BJ (cell line): ENCODE measurements at places on chromosomes 7 and 10.

DNA sequence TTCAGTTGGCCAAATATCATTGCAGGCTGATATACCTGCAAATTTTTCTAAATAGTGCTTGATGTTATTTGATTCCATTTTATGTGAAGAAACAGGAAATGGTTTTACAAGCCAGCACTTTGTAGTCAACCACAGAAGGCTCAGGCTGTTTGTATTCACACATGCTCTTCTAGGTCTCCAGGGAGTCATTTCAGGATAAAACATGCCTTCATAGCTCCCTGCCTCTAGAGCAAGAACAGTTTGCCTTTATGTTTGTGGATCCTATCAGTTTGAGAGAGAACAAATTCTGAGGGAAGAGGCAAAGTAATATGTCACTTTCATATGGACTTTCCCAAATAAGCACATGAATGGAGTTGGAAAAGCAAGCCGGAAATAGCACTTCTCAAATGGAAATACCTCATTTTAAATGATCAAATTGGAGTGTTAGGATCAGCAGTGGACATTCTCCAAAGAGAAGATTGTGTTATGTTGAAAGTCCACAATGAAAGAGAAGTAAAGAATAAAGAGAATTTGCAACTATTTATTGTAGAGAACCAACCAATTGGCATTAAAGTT, 277.6 kb downstream of the KCND2 start:
- DNase-seq, result no peak

- no peak for DNase-seq
These were observed 600.6 kb downstream of the PHTF2 start for GRCh38 chr7:78399033-78399769.

- DNase-seq, result no peak
These were observed 117.8 kb upstream of the INSYN2A start for GRCh38 chr10:127313996-127314700.

DNA sequence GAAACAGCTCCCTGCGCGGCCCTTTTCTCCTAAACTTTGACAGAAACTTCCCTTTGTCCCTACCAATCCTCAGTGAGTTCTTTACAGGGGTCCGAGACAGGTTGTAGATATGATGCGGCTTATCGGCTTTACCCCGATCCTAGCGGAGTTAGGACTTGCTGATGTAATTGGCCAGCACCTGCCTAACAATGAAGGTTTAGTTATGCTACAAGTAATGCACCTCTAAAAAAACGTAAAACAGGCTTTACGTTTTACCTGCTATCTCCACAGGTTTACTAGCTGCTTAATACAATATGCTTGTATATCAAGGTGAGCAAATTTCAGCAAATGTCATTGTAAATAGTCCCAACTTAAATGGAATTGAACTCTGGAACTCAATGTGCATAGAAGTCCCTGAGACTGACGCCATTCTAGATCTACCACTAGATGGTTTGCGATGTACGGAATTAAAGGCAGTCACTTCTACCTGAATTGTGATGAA, 697 bp upstream of the SNX13 start:
- DNase-seq, result no peak

DNA sequence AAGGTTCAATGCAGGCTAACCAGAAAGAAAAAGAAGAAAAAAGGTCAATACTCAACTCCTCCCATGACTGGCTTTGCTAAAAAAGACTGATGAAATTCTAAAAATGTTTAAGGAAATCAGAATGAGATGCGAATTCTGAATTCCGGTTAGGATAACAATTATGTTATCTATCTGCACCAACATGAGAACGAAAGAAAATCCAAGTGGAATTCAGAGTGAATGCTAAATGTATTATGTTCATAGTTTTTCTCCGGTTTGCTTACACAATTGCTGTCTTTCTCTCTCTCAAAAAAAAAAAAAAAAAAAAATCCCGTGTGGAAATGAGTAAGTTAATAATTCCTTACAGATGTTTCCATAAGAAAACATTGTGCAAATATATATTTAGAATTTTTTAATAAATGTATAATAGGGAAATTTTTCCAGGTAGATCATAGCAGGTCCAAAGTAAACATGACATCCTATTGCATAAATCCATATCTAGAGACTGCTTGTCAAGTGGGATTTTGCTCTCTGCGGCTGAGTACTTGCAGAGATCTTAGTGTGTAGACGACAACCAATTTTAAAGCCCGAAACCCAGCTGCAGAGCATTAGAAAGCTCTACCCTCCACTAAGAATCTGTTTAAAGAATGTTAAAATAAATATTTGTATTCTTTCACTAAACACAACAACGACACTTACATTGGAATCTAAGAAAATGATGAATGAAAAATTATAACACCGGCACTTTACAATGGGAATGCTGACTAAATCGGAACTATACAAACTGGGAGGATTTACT, 104.0 kb downstream of the JAZF1 start:
- no peak for DNase-seq

GRCh38 chr10:75466886-75467285, 35.5 kb downstream of the LRMDA start:
- DNase-seq, result no peak

DNA sequence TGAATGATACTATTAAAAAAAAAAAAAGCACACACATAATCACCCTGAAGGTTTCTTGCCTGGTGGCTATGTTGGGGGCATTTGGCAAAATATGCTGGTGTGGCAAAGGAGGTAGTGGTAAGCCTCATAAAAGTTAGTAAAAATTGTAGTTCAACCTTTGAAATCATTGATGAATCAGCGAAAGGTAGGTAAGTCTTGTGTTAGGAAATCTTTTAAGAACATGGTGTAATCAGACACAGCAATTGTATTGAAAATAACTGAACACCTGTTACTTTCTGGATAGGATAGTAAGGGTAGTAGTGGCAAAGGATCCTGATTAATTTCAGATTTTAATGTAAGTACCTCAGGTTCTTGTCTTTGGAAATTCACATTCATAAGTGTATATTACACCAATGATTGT, 40.9 kb downstream of the CALML5 start:
- DNase-seq, result no peak

- no peak for DNase-seq
These were observed 6.3 kb downstream of the RAPGEF5 start for GRCh38 chr7:22350466-22351328.

DNA sequence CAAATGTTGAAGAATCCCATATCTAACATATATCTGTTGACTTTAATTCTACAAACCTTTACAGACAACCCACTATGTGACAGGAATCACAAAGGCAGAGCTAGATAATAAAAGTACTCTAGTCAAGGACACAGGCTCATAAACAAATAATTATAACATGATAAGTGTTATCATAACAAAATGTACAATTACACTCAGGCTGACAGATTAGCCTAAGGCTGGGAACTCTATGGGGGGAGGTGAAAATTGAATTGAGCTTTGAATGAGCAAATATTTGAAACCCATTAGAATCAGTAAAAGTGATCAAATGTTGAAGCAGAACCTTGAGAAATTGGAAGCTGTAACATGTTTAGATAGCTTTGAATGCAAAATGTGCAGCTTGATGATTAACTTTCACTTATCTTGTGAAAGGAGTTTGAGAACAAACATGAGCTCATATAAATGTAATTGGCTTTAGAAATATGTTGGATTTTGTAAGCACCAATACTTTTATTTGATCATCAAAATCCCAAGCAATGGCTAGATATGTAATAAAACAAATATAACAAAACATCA, 970.2 kb downstream of the SORCS3 start:
- DNase-seq, result no peak

- DNase-seq, result no peak
These were observed 180.1 kb downstream of the TCF7L2 start for GRCh38 chr10:113130014-113130641.

DNA sequence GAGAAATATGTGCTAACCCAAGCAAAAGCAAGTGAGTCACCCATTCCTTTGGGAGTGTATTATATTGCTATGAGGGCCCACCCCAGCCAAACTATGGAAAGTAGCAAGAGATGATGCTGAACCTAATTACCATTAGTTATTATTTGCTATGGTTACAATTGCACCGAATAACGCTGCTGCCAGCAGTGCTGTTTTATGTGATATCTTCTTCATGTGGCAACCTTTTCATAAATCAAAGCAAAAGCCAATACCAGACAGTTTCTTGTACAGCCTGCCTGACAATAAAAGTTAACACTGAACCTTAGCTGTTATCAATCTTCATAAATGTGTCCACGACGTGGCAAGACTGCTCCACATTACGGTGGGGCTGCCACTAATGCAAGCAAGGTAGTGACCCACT, 241.7 kb upstream of the PLXNA4 start:
- DNase-seq, result no peak

GRCh38 chr7:79540592-79540991, 87.1 kb upstream of the MAGI2 start:
- no peak for DNase-seq

GRCh38 chr10:79397575-79398303, 47.7 kb downstream of the ZCCHC24 start:
- DNase-seq, result peak; percentile 78

DNA sequence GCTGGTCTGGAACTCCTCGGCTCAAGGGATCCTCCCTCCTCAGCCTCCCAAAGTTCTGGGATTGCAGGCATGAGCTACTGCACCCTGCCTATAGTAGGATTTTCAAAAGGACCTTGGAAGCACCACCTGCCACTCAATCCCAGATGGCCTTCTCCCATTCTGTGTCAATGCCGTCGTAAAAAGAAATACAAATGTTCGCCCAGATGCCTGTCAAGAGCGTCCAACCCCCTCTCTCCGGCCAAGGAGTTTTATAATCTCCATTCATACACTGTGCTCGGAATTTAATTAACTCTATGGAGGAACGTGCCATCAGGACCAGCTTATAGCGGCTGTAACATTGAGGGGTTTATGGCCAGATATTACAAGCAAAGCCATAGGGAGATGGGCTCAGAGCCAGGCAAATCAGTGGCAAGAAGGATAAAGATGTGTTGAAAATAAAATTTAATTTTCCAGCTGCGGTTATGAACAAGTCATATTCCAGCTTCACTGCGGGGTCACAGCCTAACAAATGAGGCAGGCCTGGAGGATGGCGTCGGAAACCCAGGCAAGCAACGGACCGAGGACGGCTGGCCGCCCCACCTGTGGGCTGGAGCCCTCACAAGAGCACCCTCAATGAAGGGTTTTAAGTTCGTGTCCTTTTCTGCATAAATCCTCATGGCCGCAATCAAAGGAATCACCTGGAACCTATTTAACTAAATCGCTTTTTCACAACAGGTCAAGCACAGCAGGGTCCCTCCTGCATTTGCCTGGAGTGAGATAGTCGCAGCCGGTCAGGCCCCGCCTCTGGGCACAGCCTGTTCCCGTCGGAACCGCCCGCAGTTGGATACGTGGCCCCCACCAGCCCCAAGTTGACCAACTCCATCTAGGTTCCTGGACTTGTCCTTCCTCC, 374.5 kb upstream of the FOXK1 start:
- no peak for DNase-seq

GRCh38 chr10:13593535-13593934, 6.8 kb downstream of the PRPF18 start:
- peak; percentile 14 for DNase-seq

- DNase-seq, result peak; percentile 60
These were observed 75.1 kb downstream of the DNAH11 start for GRCh38 chr7:21617916-21618390.

- no peak for DNase-seq
These were observed 62.2 kb upstream of the ECHDC3 start for GRCh38 chr10:11679946-11680345.

DNA sequence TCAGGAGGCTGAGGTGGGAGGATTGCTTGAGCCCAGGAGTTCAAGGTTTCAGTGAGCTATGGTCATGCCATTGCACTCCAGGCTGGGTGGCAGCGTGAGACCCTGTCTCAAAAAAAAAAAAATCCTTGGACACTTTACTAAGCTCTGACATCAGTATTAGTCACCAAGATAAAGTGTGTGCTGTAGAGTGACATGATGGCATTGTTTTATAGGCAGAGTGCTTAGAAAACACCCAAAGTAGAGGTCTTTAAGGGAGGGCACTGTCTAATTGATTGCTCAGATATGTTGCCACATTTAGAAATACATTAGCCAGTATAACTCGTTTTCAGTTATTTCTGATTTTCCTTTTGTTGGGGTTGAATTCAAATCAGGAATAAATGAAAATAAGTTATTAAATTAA, 235.9 kb downstream of the REEP3 start:
- DNase-seq, result no peak

DNA sequence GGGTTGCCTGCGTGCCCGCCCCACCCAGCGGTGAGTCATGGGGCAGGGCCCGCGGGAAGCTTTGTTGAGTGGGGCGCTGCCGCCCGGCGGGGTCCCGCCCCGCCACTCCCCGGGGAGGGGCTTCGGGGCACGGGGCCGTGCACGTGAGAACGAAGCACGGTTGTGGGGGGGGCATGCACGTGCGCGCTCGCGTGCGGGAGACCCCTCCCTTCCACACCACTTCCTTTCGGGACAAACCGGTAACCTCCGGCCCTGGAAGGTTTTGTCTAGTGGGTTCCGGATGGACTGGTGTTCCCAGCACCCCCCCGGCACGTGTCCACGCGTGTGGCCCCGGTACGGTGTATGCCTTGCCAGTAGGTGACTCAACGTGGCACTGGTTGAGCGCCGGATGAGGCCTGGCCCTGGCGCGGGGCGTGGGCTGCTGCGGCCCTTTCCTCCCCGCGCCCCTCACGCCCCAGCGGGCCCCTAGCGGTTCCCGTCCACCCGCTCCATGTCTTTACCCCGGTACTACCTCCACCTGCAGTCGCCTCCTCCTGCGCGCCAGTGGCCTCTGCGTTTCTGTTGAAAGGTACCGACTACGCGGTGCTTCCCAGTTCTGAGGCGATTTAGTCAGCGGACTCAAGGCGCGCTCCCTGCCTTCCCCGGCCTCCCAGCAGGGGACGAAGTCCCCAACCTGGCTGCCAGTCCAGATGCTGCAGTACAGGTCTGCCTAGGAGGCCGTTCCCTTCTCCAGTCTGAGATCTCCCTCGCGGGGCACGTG, 3.1 kb downstream of the ADIRF start:
- no peak for DNase-seq

DNA sequence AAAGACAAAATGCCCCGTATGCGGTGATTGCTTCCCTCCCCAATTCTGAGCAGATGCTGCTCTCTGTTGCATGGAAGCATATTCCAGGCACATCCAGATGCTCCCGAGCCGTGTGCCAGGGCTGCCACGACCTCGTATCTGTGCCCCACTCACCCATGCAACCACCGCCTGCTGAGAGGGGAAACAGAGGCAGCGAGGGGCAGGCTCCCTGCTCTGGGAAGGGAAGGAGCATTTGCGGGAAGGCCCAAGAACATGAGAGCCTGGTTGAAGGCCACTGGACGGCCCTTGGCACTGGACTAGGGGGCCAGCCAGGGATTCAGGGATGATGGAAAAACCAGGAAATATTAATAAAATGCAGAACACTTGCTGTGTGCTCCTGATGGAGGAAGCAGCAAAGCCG, 89.4 kb downstream of the CTBP2 start:
- no peak for DNase-seq

DNA sequence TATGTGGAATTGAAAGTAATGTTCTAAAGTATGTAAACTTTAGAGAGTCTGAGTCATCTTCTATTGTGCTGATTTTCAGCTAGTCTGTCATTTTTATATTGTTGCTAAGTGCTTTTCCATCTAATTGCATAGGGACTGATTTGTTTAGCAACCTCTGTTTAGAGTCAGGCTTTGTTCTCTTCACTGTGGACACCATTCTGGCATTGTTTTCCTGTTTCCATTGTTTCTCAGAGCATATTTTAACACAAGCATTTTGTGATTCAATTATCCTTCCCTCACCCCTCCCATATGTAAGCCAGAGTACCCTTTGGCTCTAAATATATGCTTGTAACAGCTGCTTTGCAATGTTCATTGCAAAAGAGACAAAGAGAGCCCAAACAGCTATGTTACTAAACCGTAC, 748.4 kb upstream of the PHF14 start:
- no peak for DNase-seq

GRCh38 chr10:80603516-80603915, 65.8 kb downstream of the SH2D4B start:
- no peak for DNase-seq

- no peak for DNase-seq
These were observed 53.8 kb downstream of the MCMBP start for GRCh38 chr10:119818889-119819270.
